Muscle of back (tissue), 13 donors: ENCODE measurements at places on chromosomes 6 and 20. TPM values are rescaled to one million over a fixed set of nuclear protein-coding genes. Genes with fewer than 3 reads are reported as not detected.
A peak's percentile ranks its signal among the peaks of the same experiment; 100 is the strongest.

The AVP gene
- 0.45 TPM for polyA plus RNA-seq

DNA sequence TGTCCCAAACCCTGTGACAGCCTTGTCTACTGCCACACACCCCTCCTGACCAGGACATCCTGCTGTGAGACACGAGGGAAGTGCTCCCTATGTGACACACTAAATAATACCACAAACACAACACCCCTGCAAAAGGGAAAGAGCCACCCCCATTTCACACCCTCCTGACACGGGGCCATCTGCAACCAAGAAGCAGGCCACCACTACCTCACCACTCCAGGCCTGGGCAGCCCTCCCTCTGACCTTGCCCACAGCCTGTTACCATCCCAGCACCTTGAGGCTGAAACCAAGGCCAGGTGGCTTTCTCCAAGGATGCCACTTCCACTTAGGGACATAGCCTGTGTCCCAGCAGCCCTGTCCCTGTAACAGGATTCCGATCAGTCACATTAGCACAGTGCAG is 68.2 kb downstream of the NINL start:
- DNase-seq: no peak

DNA sequence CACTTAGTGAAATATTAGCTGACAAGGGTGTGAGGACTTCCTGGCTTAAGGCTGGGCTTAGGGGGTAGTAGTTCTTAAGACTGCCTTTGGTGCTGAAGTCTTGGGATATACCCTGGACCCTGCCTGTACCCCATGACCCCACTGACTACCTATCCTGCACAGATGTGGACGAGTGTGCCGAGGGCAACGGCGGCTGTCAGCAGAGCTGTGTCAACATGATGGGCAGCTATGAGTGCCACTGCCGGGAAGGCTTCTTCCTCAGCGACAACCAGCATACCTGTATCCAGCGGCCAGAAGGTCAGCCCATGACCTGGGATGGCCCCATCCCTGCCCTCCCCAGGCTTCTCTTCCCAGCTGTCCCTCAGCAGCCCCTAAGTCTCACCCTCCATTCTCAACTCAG is 17.8 kb downstream of the SCUBE3 start:
- no peak for DNase-seq

The TRIM15 gene
- not detected for polyA plus RNA-seq

The SLC2A10 gene
- 19.9 TPM for polyA plus RNA-seq

- DNase-seq: peak; percentile 89
Observed at GRCh38 chr6:108114841-108115597, 40.5 kb upstream of the OSTM1 start.

The MLIP gene
- polyA plus RNA-seq: 47.7 TPM

DNA sequence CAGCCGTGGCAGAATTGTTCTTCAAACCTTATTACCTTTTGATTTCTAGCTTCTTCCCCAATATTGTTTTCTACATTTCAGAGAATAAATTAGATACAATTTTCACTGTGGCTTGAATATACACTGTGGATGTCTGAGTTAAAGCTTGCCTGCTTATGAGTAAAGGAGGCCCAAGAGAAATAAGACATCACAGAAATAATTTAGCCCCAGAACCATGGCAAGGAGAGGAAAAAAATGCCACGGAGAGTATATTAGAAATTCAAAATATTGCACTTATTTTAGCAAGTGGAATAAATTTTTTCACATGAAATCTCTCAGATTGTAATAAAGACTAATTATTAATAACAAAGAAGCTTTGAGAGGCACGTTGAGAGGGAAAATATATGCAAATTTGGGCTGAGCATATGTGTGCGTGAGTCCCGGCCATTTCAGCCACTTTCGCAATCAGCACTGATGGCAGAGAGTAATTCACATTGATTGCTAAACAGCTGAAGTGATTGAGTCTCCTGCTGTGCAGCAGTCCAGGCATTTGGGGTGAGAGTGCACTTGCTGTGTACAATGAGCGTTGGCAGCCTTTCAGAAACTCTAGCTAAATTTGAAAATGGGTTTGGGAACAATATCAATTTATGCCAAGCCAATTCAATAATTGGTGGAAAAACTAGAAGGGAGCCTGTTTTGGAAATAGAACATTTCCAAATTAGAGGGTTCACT is 596.0 kb downstream of the EPM2A start:
- DNase-seq: no peak

DNA sequence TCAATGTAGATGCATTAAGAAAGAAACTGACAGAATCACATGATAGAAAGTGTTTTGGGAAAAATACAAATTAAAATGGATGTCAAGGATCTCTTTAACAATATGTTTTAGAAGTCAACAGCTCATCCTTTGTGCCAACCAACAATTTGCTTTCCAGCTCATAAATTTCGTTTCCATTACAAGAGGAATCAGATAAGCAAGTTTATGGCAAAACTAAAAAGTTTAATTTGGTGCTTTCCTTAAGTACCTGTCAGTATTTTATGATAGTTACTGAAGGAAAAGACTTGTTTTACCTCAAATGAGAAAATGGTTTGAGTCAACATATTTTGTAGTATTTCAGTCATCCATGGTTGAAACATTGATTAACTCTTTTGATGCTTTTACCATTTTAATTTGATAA is 130.0 kb downstream of the CDKAL1 start:
- no peak for DNase-seq

- DNase-seq: no peak
Observed at GRCh38 chr6:35788423-35788982, 7.7 kb downstream of the CLPSL1 start.

- no peak for DNase-seq
Observed at GRCh38 chr20:46021361-46022359, 7.4 kb upstream of the SLC12A5 start.

The ERVFRD-1 gene
- polyA plus RNA-seq: 0.21 TPM

The KHDRBS2 gene
- polyA plus RNA-seq: 0.12 TPM

DNA sequence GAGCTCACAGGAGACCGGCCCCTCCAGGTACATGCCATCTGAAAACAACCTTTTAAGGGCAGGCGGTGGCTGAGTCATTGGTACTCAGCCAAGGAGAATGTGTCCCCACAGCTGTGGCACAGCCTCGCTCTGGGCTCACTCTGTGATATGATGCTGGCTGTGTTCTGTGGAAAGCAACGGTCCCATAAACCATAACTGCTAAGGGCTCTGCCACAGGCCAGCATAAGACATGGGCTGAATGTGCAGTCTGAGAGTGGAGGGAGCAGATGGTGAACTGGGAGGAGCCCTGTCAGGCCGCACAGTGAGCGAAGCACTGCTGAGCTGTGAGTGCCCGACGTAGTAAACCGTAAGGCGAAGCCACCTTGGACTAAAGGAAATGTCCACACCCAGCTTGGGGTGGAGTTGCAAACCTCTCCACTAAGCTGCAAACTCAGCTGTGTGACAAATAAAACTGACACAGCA is 375.8 kb downstream of the THBS2 start:
- DNase-seq: no peak

GRCh38 chr20:44643154-44643519 is 8.4 kb downstream of the ADA start:
- no peak for DNase-seq

GRCh38 chr6:113560376-113560775 is 296.8 kb upstream of the MARCKS start:
- DNase-seq: no peak

- no peak for DNase-seq
Observed at GRCh38 chr6:27847706-27848105, 64.5 kb downstream of the OR2B2 start.

GRCh38 chr6:158018851-158019361 is 37.2 kb downstream of the SYNJ2 start:
- DNase-seq: peak; percentile 54

GRCh38 chr6:117425431-117426153 is at the start of gene ROS1:
ROS1 (minus strand) TSS chr6:117425942; CDS start chr6:117425656, 286 bp downstream.
- no peak for DNase-seq

DNA sequence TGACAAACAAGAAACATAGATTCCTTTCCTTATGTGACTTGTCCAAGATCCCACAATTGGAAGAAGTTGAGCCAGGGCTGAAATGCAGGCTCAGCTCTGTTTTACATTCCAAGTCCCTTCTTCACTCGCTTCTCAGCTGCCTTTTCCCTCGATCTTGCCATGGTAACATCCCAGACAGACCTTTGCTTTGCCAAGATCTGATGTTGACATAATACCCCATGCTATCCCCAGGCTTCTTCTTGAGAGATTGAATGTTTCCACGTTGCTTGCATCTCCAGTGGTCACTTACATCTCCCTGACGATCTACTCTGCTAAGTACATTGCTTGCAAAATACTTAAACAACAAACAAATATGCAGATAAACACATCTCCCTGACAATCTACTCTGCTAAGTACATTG is 63.5 kb downstream of the TBXT start:
- no peak for DNase-seq

GRCh38 chr20:57880571-57880892 is 170.7 kb upstream of the PMEPA1 start:
- DNase-seq: no peak

The MED23 gene
- polyA plus RNA-seq: 16.8 TPM

The IL20RA gene
- 25.5 TPM for polyA plus RNA-seq

- no peak for DNase-seq
Observed at GRCh38 chr6:104396077-104396476, 463.6 kb downstream of the HACE1 start.

GRCh38 chr6:38214159-38214558 is 394.6 kb downstream of the ZFAND3 start:
- DNase-seq: no peak
